Stomach (tissue), 19 donors: ENCODE measurements at places on chromosomes 3 and 15. TPM values are rescaled to one million over a fixed set of nuclear protein-coding genes. Genes with fewer than 3 reads are reported as not detected.
A peak's percentile ranks its signal among the peaks of the same experiment; 100 is the strongest.

GOLGA8J gene
- total RNA-seq: not detected

HTD2 gene
- 28.1 TPM for total RNA-seq

SLC28A2 gene
- 1.8 TPM for total RNA-seq

PLSCR5 gene
- total RNA-seq: not detected

DNA sequence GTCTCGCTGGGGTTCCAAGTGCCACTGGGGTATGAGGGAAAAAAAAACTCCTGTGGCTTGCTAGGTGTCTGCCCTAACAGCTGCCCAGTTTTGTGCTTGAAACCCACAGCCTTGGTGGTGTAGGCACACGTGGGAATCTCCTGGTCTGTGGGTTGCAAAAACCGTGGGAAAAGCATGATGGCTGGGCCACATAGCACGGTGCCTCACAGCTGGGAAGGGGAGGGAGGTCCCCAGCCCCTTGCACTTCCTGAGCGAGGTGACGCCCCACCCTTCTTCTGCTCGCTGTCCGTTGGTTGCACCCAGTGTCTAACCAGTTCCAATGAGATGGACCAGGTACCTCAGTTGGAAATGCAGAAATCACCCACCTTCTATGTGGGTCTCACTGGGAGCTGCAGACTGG lies 144.3 kb downstream of the KBTBD8 start:
- DNase-seq: no peak
- H3K4me3 ChIP-seq: no peak overlapping the region
- no peaks in the 10 kb centered on the region for H3K27me3 ChIP-seq
- H3K4me1 ChIP-seq: no peaks in the 10 kb centered on the region
- no peak overlapping the region for H3K27ac ChIP-seq

DNA sequence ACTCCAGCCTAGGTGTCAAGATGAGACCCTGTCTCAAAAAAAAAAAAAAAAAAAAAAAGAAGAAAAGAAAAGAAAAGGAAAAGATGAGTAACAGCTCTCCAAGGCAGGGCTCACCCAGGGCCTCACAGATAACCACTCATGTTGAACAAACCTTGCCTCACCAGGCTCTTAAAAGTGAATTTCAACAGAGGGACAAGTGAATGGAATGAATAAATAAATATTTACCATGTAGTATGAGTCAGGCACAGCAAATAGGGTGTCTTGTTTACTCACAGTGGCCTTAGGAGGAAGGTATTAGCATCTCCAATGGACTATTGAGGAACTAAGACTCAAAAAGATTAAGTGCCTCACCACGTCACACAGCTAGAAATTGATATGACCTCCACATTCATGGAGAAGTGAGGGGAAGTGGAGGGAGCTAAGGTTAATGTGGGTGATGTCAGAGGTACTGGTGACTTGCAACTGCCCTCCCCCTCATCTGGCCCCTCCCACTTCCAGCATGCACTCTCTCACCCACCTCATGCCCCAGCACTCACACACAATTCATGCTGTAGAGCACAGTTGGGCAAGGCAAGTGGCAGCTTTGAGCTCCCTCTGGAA lies 255.5 kb downstream of the UACA start:
- DNase-seq: peak; percentile 44
- no peaks in the 10 kb centered on the region for H3K36me3 ChIP-seq
- no peak overlapping the region for H3K4me3 ChIP-seq
- no peaks in the 10 kb centered on the region for H3K27me3 ChIP-seq
- H3K27ac ChIP-seq: no peak overlapping the region
- peaks cover 35% of the 10 kb centered on the region for H3K4me1 ChIP-seq

GRCh38 chr3:17882981-17883380 lies 140.6 kb upstream of the TBC1D5 start:
- no peak overlapping the region for H3K4me3 ChIP-seq
- DNase-seq: no peak
- H3K27ac ChIP-seq: no peak overlapping the region
- no peaks in the 10 kb centered on the region for H3K27me3 ChIP-seq
- no peaks in the 10 kb centered on the region for H3K36me3 ChIP-seq

- no peaks in the 10 kb centered on the region for H3K27me3 ChIP-seq
- H3K27ac ChIP-seq: no peak overlapping the region
- H3K36me3 ChIP-seq: no peaks in the 10 kb centered on the region
- H3K4me3 ChIP-seq: no peak overlapping the region
- no peak for DNase-seq
These were observed 166.0 kb downstream of the DPH6 start for GRCh38 chr15:35379972-35380371.

- no peaks in the 10 kb centered on the region for H3K4me1 ChIP-seq
- no peak overlapping the region for H3K27ac ChIP-seq
- no peaks in the 10 kb centered on the region for H3K27me3 ChIP-seq
- H3K4me3 ChIP-seq: no peak overlapping the region
- no peaks in the 10 kb centered on the region for H3K36me3 ChIP-seq
These were observed 150.2 kb upstream of the MLF1 start for GRCh38 chr3:158420654-158421396.

GRCh38 chr3:59607656-59608055 lies 557.8 kb upstream of the CFAP20DC start:
- no peak overlapping the region for H3K27ac ChIP-seq
- no peaks in the 10 kb centered on the region for H3K4me1 ChIP-seq
- H3K27me3 ChIP-seq: no peaks in the 10 kb centered on the region
- DNase-seq: no peak
- no peaks in the 10 kb centered on the region for H3K36me3 ChIP-seq

GRCh38 chr15:89554247-89554646 lies 21.0 kb upstream of the TICRR start:
- no peaks in the 10 kb centered on the region for H3K36me3 ChIP-seq
- H3K4me3 ChIP-seq: no peak overlapping the region
- peaks cover 4% of the 10 kb centered on the region for H3K27me3 ChIP-seq
- no peak for DNase-seq
- H3K27ac ChIP-seq: no peak overlapping the region

DNA sequence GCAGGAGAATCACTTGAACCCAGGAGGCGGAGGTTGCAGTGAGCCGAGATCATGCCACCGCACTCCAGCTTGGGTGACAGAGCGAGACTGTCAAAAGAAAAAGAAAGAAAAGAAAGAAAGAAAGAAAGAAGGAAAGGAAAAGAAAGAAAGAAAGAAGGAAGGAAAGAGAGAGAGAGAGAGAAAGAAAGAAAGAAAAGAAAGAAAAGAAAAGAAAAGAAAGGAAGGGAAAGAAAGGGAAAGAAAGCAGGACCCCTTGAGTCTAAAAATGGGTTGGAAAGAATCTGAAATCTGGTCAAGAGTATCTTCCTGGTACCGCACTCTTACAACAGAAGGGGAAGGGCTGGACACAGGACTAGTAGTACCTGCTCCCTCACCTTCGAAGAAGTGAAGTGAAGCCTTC lies 19.6 kb downstream of the CRYGS start:
- no peak overlapping the region for H3K27ac ChIP-seq
- H3K36me3 ChIP-seq: no peaks in the 10 kb centered on the region
- no peak overlapping the region for H3K4me3 ChIP-seq
- no peaks in the 10 kb centered on the region for H3K4me1 ChIP-seq
- no peak for DNase-seq

GRCh38 chr3:141452045-141452444 lies 34.8 kb upstream of the RASA2 start:
- peaks cover 6% of the 10 kb centered on the region for H3K36me3 ChIP-seq
- no peaks in the 10 kb centered on the region for H3K27me3 ChIP-seq
- no peak overlapping the region for H3K4me3 ChIP-seq
- no peak for DNase-seq
- H3K4me1 ChIP-seq: peaks cover 35% of the 10 kb centered on the region
- peak overlapping the region; percentile 69 for H3K27ac ChIP-seq
